Stimulated activated memory B cell treated with anti-CD40 and anti-IgM and Interleukin-4, amounts not matched to agents 10 μg/mL and 1 μg/mL and 100 μg/mL, for 72 hours (primary cell): ENCODE measurements at places on chromosomes 1 and 21.

GRCh38 chr1:86515597-86515996 lies 31.3 kb upstream of the CLCA4 start:
- no peak for ATAC-seq

- no peak for ATAC-seq
These were observed 115.5 kb upstream of the NCAM2 start for GRCh38 chr21:20882462-20883407.

DNA sequence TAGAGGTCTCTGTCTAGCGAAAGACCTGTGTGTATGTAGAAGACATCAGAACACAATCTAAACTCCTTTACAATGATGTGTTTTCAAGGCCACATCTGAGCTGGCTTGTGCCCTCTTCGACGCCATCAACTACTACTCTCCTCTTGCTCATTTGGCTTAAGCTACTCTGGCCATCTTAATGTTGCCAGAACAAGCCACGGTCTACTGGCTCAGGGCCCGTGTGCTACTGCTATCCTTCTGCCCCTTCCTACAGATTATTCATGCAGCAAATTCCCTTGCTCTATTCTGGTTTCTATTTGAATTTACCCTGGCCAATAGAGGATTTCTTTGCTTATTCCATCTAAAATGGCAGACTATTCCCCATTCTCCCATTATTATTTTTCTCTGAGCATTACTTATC lies 121.7 kb downstream of the ZZZ3 start:
- no peak for ATAC-seq

- peak; percentile 51 for ATAC-seq
These were observed 13.2 kb upstream of the SLC45A3 start for GRCh38 chr1:205693421-205693991.

GRCh38 chr1:51941528-51941927 lies 49.0 kb downstream of the RAB3B start:
- no peak for ATAC-seq

DNA sequence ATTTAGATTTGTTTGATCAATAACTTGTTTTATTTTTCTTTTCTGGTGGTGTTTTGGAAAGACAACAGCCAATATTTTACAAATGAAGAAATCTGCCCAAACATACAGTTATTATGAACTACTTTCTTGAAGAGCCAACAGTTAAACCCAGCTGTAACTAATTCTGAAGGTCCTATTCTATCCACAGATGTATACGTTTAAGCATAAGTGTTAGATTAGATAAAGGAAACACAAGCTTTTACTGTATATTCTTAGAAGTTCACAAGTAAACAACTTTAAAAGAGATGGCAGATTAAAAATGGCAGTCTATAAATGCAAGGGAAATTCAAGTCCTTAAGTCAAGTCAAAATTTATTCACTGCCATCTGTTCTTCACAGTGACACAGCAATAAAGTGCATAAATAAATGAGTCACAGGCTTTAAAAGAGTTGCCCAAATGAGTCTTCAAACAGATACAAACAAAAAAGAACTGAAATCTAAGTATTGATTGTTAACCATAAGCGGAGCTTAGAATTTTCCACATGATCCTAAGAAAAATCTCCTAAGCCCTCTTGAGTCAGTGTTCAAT lies 49.9 kb upstream of the KCNH1 start:
- no peak for ATAC-seq

GRCh38 chr1:30904191-30904961 lies 4.2 kb downstream of the SDC3 start:
- ATAC-seq, result no peak

DNA sequence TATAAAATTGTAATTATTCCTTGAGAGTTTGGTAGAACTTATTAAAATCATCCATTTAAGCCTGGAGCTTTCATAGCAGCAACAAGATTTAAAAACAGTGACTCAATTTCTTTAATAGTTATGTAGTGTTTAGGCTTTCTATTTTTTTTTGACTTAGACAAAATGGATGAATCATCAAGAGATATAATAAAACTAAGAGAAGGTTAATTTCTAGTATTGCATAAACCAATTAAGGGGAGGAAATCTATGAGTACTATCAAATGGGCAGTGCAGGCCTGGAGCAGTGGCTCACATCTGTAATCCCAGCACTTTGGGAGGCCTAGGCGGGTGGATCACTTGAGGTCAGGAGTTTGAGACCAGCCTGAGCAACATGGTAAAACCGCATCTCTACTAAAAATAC lies 416.3 kb upstream of the USP24 start:
- ATAC-seq, result no peak

GRCh38 chr21:25283720-25284119 lies 323.6 kb downstream of the MRPL39 start:
- ATAC-seq, result no peak

- ATAC-seq, result no peak
These were observed 17.2 kb downstream of the KAZN start for GRCh38 chr1:14615549-14616218.

GRCh38 chr1:151635479-151636072 lies 23.7 kb downstream of the SNX27 start:
- ATAC-seq, result peak; percentile 76

GRCh38 chr1:220691053-220691684 lies 1.0 kb downstream of the C1orf115 start:
- ATAC-seq, result no peak
